NAMALWA (cell line): ENCODE measurements at places on chromosomes 1 and 21.

- DNase-seq = no peak
Observed at GRCh38 chr21:35395728-35396127, 346.6 kb upstream of the RUNX1 start.

DNA sequence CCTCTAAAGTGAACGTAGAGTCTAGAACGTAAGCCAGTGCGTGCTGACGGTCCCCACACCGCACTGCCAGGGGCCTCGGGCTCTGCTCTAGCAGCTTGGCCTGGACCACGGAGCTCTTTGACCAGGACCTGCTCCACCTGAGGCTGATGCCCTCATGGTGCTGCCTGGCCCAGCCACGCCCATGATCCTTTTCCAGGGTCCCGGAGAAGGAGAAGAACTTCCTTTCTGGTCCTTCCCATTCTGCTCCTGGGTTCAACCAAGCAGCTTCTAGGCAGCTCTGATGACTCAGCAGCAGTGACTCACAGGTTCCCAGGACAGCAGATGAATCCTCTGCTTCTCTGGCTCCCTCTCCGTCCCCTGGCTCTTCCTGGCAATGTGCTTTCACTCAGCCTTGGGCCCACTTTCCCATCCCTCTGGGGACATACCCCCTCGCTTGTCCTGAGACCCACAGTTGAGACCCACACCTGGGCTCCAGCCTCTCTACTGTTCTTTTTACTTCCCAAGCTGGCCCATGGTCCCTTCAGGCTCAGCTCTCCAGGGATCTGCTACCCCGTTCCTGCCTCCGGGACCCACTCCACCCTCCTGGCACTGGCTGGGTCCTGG, 246.3 kb upstream of the RAB4A start:
- DNase-seq = no peak

GRCh38 chr1:32963746-32964460, 706 bp downstream of the RNF19B start:
- peak; percentile 85 for DNase-seq

GRCh38 chr1:54229281-54229891, 29.4 kb downstream of the MRPL37 start:
- no peak for DNase-seq

- no peak for DNase-seq
Observed at GRCh38 chr1:209791920-209792319, 7.6 kb upstream of the C1orf74 start.

GRCh38 chr1:64484651-64485050, 14.7 kb downstream of the CACHD1 start:
- no peak for DNase-seq

DNA sequence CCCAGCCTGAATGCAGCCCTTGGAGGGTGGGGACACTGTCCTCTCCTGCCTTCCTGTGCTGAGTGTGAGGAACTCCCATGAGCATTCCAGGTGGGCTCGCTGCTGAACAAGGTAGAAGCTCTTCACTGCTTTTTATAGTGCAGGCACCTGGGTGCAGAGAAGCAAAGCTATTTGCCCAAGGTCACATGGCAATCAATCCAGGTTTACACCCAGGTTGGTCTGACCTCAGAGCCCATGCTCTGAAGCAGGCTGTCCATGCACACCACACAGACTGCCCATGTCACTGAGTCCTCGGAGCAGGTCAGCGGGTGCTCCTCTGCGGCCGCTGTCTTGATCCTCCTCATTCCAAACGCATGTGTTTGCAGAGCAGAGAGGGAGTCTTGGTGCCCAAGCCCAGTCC, 323.4 kb upstream of the VAMP3 start:
- no peak for DNase-seq

DNA sequence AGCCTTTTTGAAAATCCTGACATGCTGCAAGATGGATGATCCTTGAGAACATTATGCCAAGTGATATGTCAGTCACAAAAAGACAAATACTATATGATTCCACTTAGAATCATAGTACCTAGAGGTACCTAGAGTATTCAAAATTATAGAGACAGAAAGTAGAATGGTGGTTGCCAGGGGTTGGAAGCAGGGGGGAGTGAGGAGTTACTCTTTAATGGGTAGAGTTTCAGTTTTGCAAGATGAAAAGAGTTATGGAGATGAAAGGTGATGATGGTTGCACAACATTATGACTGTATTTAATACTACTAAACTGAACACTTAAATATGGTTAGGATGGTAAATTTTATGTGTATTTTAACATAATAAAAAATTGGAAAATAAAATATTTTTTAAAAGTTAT, 37.9 kb upstream of the PODN start:
- DNase-seq = no peak

- DNase-seq = no peak
Observed at GRCh38 chr1:217354895-217355294, 276.0 kb downstream of the GPATCH2 start.

- DNase-seq = no peak
Observed at GRCh38 chr1:36576551-36577110, 93.9 kb upstream of the CSF3R start.

- no peak for DNase-seq
Observed at GRCh38 chr1:227257964-227258363, 60.3 kb downstream of the CDC42BPA start.

DNA sequence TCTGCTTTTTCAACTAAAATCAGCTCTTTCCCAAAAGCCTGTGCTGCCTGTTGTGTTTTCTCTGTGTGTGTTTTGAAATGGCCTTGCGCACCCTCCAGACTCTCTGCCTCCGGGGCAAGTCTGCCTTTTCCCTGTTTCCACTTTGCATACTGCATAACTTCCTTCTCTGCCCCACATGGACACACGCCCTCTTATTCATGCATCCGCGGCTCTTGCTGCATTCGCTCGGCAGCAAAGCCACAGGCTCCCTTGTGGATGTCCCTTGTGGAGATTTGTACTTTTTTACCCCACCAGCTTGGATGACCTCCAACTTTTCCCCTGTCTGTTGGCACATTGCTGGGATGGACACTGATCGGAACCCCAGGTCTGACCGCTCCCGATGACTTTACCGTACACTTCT, 147.6 kb downstream of the ADSS2 start:
- no peak for DNase-seq

- DNase-seq = peak; percentile 53
Observed at GRCh38 chr1:15963968-15964648, 11.8 kb downstream of the ZBTB17 start.

DNA sequence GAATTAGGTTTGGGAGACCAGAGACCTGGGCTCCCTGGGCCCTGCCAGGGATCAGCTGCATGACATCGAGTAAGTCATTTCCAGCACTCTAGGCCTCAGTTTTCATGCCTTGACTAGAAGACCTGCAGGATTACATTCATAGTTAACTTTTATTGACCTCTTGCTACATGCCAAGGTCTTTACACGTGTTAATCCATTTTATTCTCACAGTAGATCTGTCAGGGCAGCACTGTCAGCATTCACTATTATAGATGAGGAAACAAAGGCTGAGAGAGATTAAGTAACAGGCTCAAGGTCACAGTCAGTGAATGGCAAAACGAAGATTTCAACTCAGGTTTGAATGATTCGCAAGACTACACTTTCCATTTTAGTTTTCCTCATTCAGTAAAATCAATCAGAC, 37.0 kb downstream of the PGM1 start:
- no peak for DNase-seq

DNA sequence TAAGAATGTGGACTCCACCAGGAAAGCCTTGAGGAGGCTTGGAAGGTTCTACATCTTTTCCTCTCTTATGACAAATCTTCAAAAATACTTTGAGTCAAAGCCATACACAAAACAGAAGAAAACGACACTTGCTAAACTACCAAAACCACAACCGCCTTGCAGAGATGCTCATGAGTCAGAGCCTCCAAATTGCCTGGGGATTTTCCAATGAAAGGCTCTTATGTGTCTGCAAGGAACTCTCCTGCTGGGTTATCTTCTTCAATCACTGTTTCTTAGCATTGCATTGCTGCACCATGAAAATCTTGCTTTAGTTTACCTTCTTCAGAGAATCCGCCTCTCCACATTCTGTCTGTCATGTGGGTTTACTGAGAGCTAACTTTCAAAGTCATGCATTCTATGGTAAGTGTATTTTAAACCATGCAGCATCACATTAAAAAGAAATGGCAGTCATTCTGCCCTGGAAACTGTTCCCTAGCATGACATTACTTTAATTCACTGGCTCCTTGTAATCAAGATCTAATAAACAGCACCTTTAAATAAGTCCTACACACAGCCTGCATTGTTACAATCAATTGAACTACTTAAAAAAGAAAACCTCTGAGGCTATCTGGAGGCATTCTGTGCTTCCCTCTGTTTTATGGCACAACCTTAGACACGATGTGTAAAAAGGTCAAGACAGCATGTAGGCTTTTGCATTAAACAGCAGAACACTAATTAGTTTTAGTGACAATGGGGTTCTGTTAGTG, 210.0 kb upstream of the FOXD3 start:
- no peak for DNase-seq

DNA sequence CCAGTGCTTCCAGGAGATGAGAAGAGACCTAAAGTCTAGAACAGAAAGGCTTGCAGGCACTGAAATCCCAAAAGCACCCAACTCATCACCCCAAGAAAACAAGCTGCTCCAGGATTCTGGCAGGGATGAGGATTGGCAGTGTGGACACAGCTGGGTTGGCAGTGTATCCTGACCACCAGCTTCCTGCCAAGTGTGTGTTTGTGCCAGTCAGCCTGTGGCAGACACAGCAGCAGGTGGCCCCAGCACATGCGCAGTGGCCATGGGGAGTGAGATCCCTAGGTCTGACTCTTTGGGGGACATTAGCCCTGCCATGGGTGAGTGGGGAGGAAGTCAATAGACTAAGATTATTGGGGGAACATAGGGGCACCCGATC, 8.7 kb upstream of the SNAPIN start:
- no peak for DNase-seq
